ENCODE measurements at places on chromosomes 7 and 10.

GRCh38 chr7:128177768-128178550, 63.1 kb upstream of the LEP start:
- no peak for DNase-seq

DNA sequence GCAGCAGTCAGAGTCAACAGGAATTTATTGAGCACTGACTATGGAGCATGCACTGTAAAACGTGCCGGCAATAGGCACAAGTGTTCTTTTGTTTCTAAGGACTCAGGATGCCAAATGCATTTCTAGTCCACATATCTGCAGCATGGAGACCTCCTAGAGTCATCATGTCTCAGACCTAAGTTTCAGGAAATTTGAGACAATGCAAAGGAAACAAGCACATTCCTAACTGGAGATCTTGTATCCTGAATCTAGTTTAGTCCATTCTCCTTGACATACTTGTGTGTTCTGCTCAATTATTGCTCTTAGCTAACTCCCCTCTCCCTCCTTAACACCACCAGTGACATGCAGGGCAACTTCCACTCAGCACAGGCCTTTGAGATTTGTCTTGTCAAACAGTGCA, 173.2 kb downstream of the ZNF438 start:
- no peak for DNase-seq

- no peak for DNase-seq
Measured at GRCh38 chr7:27316311-27316710, 73.7 kb downstream of the EVX1 start.

DNA sequence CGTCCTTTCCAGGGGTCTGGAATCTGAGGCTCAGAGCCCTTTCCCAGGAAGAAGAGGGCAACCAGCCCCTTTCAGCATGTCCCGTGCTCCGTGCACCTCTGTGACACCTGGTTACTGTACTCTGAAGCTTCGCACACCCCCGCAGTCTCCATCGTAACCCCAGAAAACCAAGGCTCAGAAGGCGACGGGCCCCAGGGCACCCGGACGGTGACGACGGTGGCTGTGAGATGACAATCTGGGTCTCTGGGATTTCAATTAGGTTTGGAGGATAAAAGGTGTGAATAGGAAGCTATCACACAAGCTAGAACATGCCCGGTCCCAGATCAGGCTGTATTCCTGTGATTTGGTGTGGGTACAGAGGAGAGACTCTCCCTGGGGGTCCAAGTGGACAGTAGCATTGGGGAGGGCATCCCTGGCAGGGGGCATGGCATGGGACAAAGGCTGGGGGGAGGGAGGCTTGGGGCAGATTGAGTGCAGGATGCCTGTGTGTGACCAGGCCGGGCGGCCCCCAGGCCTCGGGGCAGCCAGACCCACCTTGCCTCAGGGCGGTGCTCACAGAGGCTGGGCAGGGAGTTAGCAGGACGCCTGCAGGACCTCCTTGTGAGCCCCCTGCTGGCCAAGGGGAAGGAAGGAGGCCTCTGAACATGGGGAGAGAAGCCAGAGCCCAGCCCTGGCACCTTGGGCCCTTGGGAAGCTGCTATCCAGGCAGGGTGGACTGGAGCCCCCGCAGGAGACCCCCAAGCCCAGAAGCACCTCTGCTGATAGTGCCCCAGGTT, 23.4 kb upstream of the PSMG3 start:
- peak; percentile 16 for DNase-seq

DNA sequence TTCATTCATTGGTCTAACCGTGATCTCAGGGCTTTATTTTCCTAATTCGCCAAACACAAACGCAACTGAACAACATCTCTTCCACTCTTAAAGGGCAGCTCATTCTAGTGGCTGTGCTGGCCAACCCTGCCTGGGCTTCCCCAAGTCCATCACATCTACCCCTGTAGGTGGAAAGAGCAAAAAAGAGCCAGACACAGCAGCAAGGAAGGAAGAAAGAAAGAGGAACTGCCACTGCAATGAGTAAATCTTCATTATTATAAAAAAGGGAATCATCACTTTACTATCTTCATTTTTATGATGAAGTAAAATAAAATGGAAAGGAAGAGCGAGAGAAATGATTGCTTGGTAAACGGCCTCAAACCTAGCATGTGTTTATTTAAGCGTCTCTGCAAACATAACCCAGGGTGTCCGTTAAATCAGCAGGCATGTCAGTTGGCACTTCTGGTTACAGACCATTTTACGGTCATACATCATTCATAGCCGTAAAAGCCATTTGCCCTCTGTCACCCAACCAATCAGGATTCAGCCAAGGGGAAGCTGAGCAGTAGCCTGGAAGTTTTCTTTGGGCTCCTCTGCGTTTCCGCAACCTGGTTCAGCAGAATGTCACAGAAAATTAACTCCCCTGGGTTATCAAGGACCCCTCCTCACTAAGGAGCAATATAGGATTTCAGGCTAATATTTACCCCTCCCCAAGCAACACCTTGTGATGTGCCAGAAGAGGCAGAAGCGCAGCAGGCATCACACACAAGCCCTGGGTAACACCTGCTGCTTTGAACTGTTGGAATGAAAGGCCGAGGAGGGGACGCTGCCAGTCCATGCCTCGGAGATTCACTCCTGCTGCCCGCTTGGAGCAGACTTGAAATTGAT, 234.0 kb downstream of the SNX10 start:
- no peak for DNase-seq

- no peak for DNase-seq
Measured at GRCh38 chr7:45156516-45157272, 897 bp upstream of the RAMP3 start.

- no peak for DNase-seq
Measured at GRCh38 chr10:58104351-58104751, 163.3 kb downstream of the IPMK start.

GRCh38 chr10:118913825-118914224, 115.7 kb upstream of the NANOS1 start:
- DNase-seq: no peak

DNA sequence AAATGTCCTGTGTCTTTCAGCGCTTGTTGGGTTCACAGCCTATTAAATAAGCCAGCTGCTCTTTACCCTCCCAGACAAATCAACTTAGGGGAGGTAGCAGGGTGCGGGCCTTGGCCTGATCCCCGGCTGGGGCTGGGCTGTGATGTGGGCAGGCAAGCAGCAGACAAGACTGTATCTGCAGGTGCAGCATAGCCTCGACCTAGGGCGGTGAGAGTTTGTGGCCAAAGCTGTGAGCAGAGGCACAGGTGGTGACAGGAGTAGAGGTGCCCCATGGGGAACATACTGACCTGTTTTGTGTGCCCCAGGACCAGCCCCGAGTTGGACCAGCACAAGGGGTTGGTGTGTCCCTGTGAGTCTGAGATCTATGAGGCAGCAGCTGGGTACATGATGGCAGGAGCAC, 885.4 kb downstream of the ZNF37A start:
- no peak for DNase-seq

DNA sequence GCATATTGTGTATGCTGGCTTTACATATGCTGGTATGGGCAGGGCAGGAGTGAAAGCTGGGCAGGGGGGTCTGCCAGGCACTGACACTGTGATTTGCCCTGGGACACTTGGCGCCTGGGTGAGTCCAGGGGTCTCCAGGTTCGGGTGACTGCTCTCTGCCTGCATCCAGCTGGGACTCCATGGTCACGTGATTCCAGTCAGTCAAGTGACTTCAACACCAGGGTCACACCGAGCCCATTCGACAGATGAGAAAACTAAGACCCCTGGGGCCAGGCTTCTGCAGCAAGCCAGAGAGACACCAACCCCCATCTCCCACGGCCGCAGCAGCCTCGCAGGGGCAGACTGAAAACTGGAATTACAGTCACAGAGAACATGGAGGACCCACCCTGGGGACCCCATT, 30.0 kb downstream of the MMD2 start:
- no peak for DNase-seq

- DNase-seq: no peak
Measured at GRCh38 chr7:25444991-25445390, 216.7 kb upstream of the NPVF start.

GRCh38 chr10:74738985-74739567, 87.3 kb upstream of the KAT6B start:
- peak; percentile 65 for DNase-seq

All from hematopoietic multipotent progenitor cell treated with erythropoietin and hydrocortisone succinate and interleukin-3 and kit ligand, for 8 days (in vitro differentiated cells).